ENCODE measurements at places on chromosomes 3 and 15.

- DNase-seq: no peak
Measured at GRCh38 chr3:5002871-5003247, 23.6 kb downstream of the BHLHE40 start.

- no peak for DNase-seq
Measured at GRCh38 chr15:56718560-56718959, 14.7 kb downstream of the ZNF280D start.

DNA sequence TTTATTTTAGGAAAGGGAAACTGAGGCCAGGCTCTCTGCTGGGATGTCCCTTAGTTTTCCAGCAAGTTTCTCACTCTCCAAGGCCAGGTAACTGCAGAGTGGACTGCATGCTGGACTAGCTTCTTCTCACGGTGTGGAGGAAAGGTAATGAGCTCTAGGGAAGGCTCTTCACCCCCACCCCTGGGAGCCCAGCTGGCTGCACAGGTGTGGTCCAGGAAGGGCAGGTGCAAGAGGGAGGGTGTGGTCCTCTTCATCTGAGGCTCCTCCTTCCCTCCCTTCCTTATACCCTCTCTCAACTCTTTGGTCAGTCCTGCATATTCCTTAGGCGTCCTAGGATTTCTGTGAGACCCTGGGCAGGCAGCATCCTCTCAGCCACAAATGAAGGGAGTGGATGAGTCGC is 33.9 kb downstream of the RNU5B-1 start:
- DNase-seq: no peak

- no peak for DNase-seq
Measured at GRCh38 chr3:194876403-194877095, 190.9 kb downstream of the FAM43A start.

DNA sequence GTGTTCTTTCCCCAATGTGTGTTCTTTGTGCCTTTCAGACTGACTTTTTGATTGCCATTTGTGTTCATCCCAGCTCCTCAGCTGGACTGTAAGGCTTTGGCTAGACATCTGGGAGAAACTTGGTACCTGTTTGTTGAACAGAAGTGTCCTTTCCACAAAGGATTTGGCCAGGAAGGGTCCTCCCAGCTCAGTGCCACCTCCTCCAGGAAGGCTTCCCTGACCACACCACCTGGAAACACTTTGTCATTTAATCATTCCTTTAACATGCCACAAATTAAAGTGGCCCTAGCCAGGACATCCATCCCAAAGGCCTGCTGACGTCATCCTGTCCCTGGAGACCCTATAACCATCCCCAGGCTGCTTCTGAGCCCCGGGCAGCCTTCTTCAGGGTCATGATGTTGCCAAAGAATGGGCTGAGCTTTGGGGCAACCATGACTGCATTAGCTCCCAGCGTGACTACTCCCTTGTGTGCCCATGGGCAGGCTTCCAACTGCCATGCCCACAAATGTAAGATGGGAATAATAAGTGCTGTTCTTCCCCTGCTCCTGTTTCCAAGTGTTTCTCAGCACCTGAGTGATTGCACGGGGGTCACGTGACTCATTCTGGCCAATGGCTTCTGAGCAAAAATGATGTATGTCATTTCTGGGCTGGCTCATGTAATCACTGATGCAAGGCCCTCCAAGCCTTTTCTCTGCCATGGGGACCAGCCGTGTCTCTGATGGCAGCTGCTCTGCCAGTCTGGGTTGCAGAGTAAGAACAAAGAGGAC is 112.5 kb upstream of the SMAD3 start:
- no peak for DNase-seq

- DNase-seq: no peak
Measured at GRCh38 chr3:114831861-114832260, 315.2 kb downstream of the ZBTB20 start.

- no peak for DNase-seq
Measured at GRCh38 chr3:70065696-70066253, 66.2 kb downstream of the SAMMSON start.

- no peak for DNase-seq
Measured at GRCh38 chr15:69493406-69493805, 40.8 kb downstream of the RPLP1 start.

GRCh38 chr3:169666376-169667165 is 3.1 kb upstream of the MECOM start:
- no peak for DNase-seq

GRCh38 chr15:51846463-51847230 is 17.2 kb downstream of the TMOD3 start:
- DNase-seq: no peak

GRCh38 chr3:148758303-148758884 is 60.7 kb downstream of the AGTR1 start:
- DNase-seq: no peak

DNA sequence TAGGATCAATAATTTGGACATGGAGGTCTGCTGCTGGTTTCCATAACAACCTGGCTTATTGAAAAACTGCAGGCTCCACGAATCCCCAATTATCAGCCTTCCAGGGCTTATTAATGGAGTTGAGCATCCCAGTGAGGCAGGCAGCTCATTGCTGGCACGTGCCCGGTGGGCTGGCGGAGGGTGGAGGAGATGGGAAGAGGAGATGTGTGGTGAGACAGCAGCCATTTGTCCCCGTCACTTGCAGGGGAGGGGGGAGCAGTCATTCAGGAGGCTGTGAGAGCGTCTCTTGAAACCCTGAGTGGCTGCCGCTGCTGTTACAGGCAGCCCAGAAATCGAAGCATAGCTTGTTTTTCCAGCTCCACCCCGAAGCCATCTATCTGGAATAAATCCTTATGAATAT is 70.6 kb downstream of the GAP43 start:
- no peak for DNase-seq

GRCh38 chr15:70271422-70272088 is 173.8 kb upstream of the TLE3 start:
- DNase-seq: no peak
